Transverse colon (tissue), 4 donors: ENCODE measurements at places on chromosomes 5 and 9. TPM values are rescaled to one million over a fixed set of nuclear protein-coding genes. Genes with fewer than 3 reads are reported as not detected.

GRCh38 chr9:36503172-36504088 is 69.3 kb upstream of the MELK start:
- no peak for DNase-seq
- no peak overlapping the region for H3K27ac ChIP-seq
- peaks cover 3% of the 10 kb centered on the region for H3K27me3 ChIP-seq
- no peaks in the 10 kb centered on the region for H3K36me3 ChIP-seq
- no peak overlapping the region for H3K4me3 ChIP-seq
- H3K4me1 ChIP-seq = no peaks in the 10 kb centered on the region

IL13 gene
- total RNA-seq = not detected

GRCh38 chr5:150653762-150654556 is 7.1 kb upstream of the MYOZ3 start:
- DNase-seq = no peak
- no peak overlapping the region for H3K27ac ChIP-seq
- H3K27me3 ChIP-seq = no peaks in the 10 kb centered on the region
- H3K36me3 ChIP-seq = no peaks in the 10 kb centered on the region
- no peaks in the 10 kb centered on the region for H3K4me1 ChIP-seq

GABRP gene
- total RNA-seq = not detected

DNA sequence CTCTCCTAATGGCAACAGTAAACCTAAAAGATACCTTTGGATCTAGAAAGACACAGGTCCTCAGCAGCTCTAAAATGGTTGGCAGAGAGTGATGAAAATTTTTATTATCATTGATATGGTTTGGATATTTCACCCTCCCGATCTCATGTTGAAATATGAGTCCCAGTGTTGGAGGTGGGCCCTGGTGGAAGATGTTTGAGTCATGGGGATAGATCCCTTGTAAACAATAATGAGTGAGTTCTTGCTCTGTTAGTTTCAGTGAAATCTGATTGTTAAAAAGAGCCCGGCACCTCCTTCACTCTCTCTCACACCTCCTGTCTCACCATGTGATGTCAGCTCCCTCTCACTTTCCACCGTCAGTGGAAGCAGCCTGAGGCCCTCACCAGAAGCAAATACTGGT is 117.7 kb downstream of the FRMD3 start:
- no peak overlapping the region for H3K27ac ChIP-seq
- peaks cover 7% of the 10 kb centered on the region for H3K4me1 ChIP-seq
- no peak overlapping the region for H3K4me3 ChIP-seq
- DNase-seq = no peak
- no peaks in the 10 kb centered on the region for H3K27me3 ChIP-seq

DNA sequence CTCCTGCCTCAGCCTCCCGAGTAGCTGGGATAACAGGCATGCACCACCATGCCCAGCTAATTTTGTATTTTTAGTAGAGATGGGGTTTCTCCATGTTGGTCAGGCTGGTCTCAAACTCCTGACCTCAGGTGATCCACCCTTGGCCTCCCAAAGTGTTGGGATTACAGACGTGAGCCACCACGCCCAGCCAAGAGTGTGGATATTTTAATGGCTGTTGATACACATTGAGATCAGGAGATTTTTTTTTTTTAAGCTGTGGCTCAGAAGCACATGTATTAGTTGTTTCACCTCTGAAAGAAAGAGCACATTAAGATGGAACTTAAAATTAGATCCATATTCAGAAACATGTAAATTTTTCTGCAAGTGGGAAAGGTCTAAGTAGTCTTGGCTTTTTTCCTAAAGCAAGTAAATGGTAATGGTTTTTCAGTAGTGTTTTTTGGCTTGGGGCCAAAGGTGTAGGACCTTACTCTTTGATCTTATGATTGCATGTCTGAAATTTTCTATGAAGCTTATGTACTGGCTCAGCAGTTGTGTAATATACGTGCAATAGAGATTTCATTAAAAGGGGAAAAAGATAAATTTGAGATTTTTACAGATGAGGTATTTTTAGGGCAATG is 9.9 kb downstream of the RBM27 start:
- no peak overlapping the region for H3K27ac ChIP-seq
- peaks cover 16% of the 10 kb centered on the region for H3K4me1 ChIP-seq
- no peak for DNase-seq

- H3K27me3 ChIP-seq = no peaks in the 10 kb centered on the region
- H3K27ac ChIP-seq = no peak overlapping the region
- H3K4me3 ChIP-seq = no peak overlapping the region
- no peaks in the 10 kb centered on the region for H3K36me3 ChIP-seq
- no peaks in the 10 kb centered on the region for H3K4me1 ChIP-seq
Observed at GRCh38 chr5:54709096-54709495, 191.5 kb downstream of the SNX18 start.

- no peak overlapping the region for H3K4me3 ChIP-seq
- DNase-seq = no peak
- no peak overlapping the region for H3K27ac ChIP-seq
- no peaks in the 10 kb centered on the region for H3K27me3 ChIP-seq
- H3K4me1 ChIP-seq = no peaks in the 10 kb centered on the region
- H3K36me3 ChIP-seq = no peaks in the 10 kb centered on the region
Observed at GRCh38 chr5:168076561-168076991, 214.9 kb upstream of the WWC1 start.

IFNA21 gene
- not detected for total RNA-seq

- no peaks in the 10 kb centered on the region for H3K4me1 ChIP-seq
- H3K27me3 ChIP-seq = no peaks in the 10 kb centered on the region
- no peak overlapping the region for H3K4me3 ChIP-seq
- H3K27ac ChIP-seq = no peak overlapping the region
Observed at GRCh38 chr9:93427655-93428379, 23.7 kb upstream of the FAM120A start.

CXCL14 gene
- 31.0 TPM for total RNA-seq

DNA sequence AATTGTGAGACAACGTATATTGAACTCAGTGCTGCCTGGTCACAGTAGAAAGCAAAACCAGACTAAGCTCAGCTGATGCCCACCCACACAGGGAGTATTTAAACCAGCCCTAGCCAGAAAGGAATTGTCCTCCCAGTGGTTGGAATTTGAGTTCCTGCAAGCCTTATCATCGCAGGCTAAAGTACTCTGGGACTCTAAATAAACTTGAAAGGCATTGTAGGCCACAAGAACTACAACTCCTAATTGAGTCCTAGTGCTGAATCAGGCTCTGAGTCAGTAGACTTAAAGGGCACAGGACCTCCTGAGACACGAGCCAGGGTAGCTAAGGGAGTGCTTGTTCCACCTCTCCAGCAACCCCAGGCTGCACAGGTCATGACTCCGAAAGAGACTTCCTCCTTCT is 171.4 kb downstream of the MCTP1 start:
- H3K27ac ChIP-seq = no peak overlapping the region
- H3K4me1 ChIP-seq = no peaks in the 10 kb centered on the region
- no peak for DNase-seq
- no peak overlapping the region for H3K4me3 ChIP-seq
- H3K36me3 ChIP-seq = no peaks in the 10 kb centered on the region

- H3K4me1 ChIP-seq = peaks cover 11% of the 10 kb centered on the region
- no peak for DNase-seq
- peaks cover 99% of the 10 kb centered on the region for H3K27me3 ChIP-seq
- no peak overlapping the region for H3K27ac ChIP-seq
- H3K4me3 ChIP-seq = no peak overlapping the region
- H3K36me3 ChIP-seq = no peaks in the 10 kb centered on the region
Observed at GRCh38 chr5:73296772-73297171, 123.8 kb downstream of the TMEM174 start.

DNA sequence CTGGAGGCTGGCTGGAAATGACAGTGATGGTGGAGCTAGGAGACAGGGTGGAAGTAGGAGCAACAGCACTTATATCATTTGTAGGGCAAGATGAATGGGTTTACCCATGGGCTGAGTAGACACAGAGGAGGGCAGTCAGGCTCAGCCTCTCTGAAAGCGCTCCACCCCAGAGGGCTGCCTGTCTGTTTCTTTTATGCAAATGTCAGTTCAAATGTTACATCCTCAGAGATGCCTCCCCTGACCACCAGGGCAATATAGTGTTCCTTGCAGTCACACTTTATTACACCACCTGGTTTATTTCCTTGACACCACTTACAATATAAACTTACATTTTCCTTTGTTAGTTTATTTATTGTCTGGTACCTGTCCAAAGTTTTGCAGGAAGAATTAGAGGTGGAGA is 159.5 kb upstream of the IL12B start:
- H3K27ac ChIP-seq = no peak overlapping the region
- H3K4me3 ChIP-seq = no peak overlapping the region
- no peaks in the 10 kb centered on the region for H3K36me3 ChIP-seq
- H3K4me1 ChIP-seq = no peaks in the 10 kb centered on the region
- DNase-seq = no peak
- no peaks in the 10 kb centered on the region for H3K27me3 ChIP-seq
